Stimulated activated CD4-positive, alpha-beta T cell treated with anti-CD3 and anti-CD28 coated beads, Interleukin-2, amount 100 ng/mL, for 24 hours (primary cell): ENCODE measurements at places on chromosomes 16 and 17.
A peak's percentile ranks its signal among the peaks of the same experiment; 100 is the strongest.

GRCh38 chr17:17191346-17191792 lies 14.8 kb downstream of the PLD6 start:
- DNase-seq = no peak

DNA sequence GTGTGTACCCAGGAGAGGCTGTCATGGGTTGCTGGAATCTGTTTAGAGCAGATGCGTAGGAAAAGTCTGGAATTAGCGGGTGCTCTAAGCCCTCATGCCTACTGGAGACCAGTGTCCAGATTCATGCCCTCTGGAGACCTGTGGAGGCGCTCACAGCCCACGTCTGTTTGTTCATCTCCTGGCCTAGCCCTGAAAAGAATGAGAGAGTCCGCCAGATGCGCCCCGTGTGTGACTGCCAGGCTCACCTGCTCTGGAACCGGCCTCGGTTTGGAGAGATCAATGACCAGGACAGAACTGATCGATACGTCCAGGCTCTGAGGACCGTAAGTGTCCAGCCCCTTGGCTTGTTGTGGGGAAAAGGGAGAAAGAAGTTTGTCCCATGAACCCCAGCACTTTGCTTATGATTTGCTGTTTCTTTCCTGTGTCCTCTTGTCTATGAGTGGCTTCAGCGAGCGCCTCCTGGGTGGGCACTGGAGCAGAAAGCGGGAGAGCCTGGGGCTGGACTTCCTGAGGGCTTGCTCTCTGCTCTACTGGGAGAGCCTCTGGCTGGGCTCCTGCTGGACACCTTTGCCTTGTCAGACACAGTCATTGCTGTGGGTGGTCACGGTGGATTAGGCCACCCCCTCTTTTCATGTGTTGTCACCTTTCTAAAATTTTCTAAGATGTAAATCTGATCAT lies 35.3 kb downstream of the PRMT7 start:
- DNase-seq = no peak

- DNase-seq = no peak
Observed at GRCh38 chr17:2777242-2777867, 18.9 kb upstream of the RAP1GAP2 start.

DNA sequence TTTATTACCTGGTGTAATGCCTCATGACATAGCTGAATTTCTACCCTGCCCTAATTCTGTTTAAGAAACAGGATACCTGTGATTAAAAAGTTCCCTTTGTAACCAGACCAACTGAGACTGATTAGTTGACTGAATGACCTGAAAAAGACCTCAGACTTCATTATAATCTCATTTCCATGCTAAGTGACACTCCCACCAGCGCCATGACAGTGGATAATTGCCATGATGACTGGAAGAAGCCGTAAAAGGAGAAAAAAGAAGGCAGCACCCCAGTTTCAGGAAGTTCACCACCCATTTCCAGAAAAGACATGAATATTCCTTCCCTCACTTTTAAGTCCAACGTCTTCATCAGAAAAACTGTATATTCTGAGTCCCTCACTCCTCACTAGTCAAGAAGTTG lies 125.6 kb upstream of the HS3ST4 start:
- DNase-seq = no peak

- no peak for DNase-seq
Observed at GRCh38 chr16:63613701-63614100, 1508.2 kb downstream of the CDH11 start.

DNA sequence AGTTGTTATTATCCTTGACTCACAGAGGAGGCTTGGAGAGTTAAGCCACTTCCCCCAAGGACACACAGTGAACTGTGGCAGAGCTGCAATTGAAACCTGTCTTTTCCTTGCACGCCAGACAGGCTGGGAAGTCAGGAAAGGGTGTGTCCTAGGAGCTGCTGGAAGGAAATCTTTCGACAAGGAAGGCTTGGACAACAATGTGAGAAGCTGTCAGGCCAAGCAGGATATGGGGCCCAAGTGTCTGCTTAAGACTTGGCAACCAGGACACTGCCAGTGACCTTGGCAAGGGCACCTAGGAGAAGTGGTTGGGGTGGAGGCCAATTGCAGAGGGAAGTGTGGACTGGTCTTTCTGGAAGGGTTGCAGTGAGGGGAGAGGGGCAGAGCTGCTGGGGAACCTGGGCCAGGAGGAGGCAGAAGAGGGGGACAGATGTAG lies 2.1 kb upstream of the CAMKK1 start:
- no peak for DNase-seq

DNA sequence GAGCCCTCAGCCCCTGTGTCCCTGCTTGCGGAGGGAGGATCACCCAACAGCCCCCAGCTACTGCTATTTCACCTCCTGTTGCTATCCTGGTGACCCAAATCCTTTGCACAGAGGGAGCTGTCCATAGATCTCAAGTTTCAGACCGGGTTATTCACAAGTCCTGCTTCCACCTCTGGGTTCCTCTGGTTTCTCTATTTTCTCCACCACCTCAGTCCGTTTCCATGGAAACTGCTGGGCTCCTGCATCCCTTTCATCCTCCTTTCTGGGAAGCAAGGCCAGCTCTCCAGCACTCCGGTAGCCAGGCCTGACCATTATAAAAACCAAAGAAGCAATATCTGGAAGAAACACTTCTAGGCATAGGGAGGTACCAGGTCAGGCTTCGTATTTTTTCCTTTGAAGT lies 4.8 kb upstream of the CALB2 start:
- DNase-seq = no peak

DNA sequence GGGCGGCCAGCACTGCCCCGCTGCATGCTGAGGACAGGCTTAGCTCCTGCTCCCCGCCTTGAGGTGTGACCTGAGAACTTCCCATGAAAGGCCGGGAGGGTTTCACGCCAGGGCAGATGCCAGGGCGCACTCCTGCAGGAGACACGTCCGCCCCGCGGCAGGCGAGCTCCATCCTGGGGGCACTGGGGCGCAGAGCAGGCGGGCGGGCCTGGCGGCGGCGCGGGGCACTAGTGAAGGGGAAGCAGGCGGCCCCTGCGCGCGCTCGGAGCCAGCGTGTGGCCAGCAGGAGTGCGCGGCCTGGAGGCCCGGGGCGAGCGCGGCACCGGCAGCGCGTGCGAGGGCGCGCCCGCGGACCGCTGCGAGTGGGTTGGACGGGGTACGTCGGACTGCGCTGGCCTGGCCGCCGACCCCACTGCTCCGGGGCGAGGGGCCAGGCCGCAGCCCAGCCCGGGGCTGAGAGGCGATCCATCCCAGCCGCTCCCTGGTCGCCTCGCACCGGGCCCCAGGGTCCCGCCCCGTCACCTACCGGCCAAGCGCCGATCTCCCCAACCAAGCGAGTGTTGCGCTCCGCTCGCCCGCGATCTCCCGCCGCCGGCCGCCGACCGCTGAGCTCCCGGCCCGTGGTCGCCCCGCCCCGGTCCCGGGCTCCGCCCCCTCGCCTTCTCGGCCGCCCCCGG lies at the start of gene MAP3K14:
TSS of gene MAP3K14 (minus strand) at position 587 of the 677 bp plus-strand sequence. CDS start 26,275 bp downstream, outside the sequence.
- DNase-seq = peak; percentile 61

- DNase-seq = no peak
Observed at GRCh38 chr16:25298165-25298872, 40.7 kb upstream of the ZKSCAN2 start.

DNA sequence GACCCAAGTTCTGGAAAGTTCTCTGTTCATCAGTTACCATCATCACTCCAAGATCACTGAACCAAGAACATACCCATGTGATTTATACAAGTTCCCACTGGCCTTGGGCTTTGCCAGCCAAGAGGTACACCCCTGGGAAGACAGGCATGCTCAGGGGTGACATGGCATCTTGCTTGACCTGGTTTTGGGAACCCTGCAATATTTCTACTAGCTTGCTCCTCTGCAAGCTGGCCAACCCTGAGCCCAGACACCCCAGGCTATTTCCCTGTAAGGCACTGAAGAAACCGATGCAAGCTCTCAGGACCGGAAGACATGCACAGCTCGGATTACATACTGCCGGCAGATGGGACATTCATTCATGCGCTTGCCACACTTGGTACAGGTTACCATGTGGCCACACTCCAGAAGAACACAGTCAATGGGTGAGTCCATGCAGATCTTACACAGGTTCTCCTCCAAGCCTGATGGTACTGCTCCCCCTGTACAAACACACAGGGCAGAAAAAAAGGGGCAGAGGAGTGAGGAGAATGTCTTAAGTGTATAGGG lies 31.4 kb downstream of the LIG3 start:
- DNase-seq = no peak

- no peak for DNase-seq
Observed at GRCh38 chr17:28038802-28039201, 3.7 kb upstream of the NLK start.

- no peak for DNase-seq
Observed at GRCh38 chr17:68033636-68034451, 1.7 kb upstream of the KPNA2 start.

DNA sequence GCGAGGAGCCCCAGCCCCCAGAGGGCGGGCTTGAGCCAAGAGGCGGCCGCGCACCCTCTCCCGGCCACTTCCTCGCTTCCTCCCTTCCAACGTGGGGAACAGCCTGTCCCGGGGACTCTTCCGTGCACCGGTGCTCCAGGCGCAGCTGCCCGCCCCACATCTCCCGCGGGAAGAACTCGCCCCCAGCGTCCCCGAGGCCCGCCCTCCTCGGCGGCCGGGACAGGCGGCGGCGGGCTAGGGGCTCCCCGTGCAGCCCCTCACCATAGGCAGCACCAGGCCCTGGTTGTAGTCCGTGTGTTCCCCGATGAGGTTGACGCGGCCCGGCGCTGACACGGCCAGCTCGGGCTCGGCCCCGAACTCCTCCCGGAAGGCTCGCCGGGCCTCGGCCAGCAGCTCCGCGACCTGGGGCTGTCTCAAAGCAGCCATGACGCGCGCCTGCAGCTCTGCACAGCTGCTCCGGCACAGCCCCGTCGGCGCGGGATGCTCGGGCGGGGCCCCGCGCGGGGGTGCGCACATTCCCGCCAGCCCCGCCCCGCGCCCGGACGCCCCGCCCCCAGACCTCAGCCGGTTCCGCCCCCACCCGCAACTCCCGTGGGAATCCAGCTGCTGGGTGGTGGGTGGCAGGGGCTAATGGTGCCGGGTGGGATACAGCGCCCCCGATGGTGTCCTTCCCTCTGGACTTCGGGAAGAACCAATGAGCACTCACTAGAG lies at the start of gene GALK1:
TSS of gene GALK1 (minus strand) at position 482 of the 711 bp plus-strand sequence. CDS start at position 426, 56 bp downstream.
- DNase-seq = peak; percentile 80

GRCh38 chr17:49496183-49496866 lies 1.2 kb downstream of the NGFR start:
- peak; percentile 93 for DNase-seq

DNA sequence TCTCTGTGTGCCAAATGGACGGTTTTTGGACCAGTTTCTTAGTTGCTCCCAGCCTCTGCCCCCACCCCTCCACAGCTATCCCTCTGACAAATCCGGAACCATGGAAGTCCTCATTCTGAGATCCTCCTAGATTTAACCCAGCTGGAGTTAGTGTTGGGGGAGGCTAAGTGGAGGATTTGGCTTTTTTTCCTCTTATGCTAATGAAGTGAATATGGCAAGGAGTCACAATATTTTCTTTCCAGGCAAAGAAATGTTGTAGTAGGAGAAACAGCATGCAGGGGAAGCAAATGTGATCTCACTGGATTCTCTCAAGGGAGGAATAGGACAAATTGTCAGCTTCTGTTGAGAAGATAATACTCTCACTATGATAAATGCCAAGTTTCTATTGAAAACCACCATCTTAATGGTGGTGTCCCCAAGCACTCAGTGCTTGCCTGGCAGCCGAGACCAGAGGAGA lies 159.5 kb downstream of the MSI2 start:
- DNase-seq = no peak

- no peak for DNase-seq
Observed at GRCh38 chr16:8713635-8714172, 39.3 kb downstream of the ABAT start.

DNA sequence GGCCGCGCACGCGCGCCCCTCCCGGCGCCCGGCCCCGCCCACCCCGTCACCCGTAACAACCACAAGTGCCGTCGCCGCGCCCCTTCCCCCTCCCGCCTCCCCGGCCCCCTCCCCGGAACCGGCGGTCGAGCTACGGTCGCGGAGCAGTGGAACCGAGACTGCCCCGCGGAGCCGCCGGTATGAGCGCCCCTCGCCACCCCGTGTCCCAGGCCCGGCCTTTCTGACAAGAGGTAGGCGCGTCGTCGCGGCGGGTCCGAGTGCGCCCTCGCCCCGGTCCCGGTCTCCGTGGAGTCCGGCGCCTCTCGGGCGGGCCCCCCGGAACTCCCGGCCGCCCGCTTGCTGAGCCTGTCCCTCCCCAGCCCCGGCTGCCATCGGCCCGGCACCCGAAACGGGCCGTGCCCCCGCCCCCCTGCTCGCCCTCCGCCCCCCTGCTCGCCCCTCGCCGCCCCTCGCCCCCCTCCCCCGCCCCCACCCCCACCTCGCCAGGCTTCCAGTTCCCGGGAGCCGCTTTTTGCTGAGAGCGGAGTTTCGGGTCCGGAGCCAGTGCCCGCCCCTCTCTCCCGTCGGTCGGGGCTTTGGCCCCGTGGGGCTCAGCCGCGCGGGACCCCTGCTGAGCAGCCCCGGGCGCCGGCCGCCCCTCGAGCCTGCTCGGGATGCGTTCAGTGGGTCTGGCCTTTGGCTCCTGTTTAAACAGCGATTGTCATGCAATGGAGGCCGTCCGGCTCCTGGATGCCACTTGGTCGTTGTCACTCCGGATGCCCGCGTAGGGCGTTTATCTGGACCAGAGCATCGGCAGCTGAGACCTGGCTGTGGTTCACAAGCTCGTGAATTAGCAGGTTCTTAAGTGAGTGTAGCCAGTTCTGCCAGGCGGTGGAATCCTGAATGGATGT lies at the start of gene SEC14L1:
TSS of gene SEC14L1 (plus strand) at position 92 of the 890 bp plus-strand sequence. CDS start 2,628 bp downstream, outside the sequence.
- DNase-seq = peak; percentile 46

DNA sequence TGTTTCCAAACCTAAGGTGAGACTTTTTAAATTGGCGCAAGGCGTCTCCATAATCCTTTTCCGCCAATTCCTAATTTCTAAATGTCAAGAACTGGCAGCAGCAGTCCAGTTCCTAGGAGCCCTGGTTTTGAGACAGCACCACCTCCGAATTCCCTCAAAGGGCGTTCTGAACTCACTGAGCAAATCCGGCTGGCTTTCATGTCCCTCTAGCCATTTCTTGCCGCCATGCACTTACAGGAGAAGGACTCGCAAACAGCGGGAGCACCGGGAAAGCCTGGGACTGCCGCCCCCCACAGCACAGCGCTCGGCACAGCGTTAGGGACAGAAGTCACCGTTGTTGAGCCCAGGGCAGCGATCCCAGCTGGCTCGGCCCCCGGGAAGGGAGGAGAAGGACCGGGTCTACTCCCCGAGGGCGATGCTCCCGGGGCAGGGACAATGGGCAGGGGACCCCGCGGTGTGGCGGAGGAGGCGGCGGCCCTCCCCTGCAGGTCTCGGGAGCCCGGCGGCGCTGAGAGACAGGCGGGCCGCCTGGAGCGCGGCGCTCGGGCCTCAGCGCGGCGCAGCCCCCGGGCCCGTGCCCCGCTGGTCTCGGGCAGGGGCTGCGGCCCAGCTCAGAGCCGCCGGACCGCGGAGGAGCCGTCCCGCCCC lies 545 bp downstream of the ARHGAP17 start:
- DNase-seq = peak; percentile 30
